Stimulated activated CD4-positive, alpha-beta T cell treated with anti-CD3 and anti-CD28 coated beads, Interleukin-15, amount 100 ng/mL, for 48 hours (primary cell): ENCODE measurements at places on chromosomes 16 and 17.

DNA sequence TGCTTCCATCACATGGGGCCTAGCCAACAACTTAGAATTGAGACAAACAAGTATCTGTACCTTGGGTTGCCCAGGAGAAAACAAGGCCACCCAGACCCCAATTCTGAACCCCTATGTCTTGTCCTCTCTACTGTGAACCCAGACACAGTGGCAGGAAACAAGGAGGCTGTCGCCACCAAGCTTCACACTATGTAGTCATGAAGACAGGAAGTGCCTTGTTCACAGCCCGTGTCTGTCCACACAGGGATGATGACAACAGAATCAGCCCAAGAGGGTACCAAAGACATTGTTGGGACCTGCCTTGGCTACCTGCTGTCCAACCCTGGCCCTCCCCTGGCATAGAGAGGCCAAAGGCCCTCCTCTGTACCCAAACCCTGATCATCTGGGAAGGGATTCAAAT is 84.8 kb downstream of the CDYL2 start:
- DNase-seq = no peak

- DNase-seq = peak; percentile 60
Measured at GRCh38 chr17:17186051-17186450, 20.1 kb downstream of the PLD6 start.

- no peak for DNase-seq
Measured at GRCh38 chr17:40075201-40075941, 12.6 kb downstream of the THRA start.

DNA sequence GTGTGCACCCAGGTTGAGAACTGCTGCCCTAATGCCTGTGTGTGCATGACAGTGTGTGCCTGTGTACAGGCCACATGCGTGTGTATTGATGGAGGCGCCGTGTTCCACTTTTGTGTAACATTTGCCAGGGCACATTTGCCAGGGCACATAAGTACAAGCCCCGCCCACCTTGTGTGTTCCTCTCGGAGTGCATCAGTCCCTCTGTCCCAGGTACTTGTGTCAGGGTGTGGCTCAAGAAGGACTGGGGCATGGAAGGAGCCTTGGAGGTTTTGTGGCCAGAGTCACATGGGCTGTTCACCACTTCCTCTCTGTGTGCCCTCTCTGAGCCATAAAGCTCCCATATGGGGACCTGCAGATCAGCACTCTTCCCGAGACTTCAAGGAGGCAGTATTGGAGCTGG is 73.9 kb downstream of the MRM1 start:
- no peak for DNase-seq

DNA sequence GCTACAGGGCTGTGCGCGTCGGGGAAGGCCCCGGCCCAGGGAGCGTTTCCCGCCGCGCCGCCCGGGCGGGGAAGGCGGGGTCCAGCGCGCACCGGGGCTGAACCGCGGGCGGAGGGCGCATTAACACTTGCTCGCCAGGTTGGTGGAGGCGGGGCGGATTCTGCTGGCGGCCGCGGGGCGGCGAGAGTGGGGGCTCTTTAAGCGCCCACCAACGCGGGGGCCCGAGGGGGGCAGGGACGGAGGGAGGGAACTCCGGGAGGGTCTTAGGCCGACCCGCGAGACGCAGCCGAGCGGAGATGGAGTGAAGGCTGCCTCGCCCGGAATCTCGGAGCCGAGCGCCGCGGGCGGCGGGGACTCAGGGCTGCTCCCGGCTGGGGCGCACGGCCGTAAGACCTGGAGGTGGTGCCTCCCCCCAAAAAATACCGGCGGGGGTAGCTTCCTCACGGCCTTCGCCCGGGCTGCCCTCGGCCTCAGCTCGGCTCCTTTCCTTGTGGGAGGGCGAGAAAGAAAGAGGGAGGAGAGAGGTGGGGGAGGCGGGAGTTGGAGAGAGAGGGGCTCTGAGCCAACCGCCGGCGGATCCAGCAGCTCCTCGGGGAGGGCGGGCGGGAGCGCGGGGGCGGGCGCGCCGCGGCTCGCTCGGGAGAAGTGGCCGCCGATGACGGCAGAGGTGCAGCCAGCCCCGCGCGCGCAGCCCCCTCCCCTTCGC is 415 bp upstream of the FOXF1 start:
- DNase-seq = no peak

DNA sequence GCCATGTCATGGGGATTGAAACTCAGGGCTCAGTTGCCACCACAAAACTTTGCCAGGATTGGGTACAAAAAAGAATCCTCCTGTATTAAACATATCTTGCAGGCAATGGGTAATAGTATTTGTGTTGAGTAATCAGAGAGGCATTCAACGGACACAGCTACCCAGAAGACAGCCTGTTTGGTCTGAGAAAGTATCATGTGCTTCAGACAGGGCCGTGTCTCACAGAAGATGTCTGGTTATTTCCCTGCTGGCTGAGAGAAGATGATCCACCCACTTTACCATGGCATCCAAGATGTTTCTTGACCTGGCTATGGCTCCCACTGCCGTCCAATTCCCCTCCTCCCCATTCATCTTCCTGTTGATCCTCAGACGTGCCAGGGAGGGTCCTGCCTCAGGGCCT is 304.3 kb upstream of the XYLT1 start:
- no peak for DNase-seq

GRCh38 chr16:84561291-84561690 is 56.6 kb downstream of the COTL1 start:
- no peak for DNase-seq

DNA sequence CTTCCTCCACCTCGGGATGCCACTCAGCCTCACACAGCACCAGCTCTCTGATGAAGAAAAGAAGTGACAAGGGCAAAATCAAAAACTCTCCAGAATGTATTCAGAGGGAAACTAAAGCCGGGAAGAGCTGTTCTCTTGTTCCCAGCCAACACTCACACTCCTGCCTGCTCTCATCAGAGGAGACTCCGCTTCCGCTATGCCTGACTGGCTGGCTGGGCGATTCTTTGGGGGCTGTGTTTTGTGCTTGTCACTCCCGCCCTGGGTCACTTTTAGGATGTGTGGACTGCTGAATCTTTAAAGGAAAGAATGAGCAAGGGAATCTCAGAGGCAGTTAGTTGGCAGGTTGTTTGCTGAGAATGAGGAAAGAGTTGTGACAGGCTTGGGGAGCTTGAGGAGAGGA is 54.6 kb upstream of the TBX2 start:
- DNase-seq = no peak

DNA sequence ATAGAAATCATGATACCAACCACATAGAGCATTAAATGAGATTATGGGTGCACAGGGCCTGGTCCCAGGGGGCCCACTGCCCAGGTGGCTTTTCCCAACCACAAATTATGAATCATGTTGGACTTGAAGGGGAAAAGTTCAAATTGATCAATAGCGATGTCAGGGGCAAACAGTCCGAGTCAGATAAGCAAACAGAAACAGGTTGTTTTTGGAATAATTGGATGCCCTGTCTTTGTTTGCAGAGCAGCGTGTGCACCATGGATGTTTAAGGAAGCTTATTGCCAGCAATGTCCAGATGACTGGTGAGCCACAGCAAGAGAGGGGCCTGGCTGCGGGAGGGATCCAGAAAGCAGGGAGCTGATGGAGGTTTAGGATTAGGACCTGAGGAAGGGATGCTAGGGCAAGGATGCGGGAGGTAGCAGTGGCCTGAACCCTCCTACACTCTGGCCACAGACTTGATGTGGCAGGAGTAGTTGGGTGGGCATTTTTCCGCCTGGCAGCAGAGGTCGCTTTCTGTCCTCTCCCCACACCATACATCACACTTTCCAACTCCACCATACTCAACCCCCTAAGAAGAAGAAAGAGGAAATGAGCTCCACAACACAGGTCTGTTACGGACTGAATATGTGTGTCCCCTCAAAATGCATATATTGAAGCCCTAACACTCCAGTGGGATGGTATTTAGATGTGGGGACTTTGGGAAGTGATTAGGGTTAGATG is 266.4 kb upstream of the RPL38 start:
- DNase-seq = no peak

GRCh38 chr17:41343029-41343428 is 7.6 kb downstream of the KRT33A start:
- no peak for DNase-seq

DNA sequence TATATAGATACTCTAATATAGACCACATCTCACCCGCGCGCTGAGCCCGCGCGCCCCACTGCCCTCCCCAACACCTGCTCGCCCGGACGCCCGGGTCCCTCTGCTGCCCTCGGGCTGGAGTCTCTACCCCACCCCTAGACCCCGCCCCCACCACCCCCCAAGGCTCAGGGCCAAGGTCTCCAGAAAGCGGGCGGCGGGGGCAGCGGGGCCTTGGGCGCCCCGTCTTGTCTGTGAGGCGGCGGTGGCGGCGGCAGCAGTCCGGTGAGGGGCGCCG is 2.6 kb downstream of the HES7 start:
- DNase-seq = no peak

GRCh38 chr17:38970804-38971203 is 3.6 kb upstream of the FBXO47 start:
- no peak for DNase-seq

- DNase-seq = no peak
Measured at GRCh38 chr17:68972119-68972704, 17.0 kb upstream of the ABCA8 start.

DNA sequence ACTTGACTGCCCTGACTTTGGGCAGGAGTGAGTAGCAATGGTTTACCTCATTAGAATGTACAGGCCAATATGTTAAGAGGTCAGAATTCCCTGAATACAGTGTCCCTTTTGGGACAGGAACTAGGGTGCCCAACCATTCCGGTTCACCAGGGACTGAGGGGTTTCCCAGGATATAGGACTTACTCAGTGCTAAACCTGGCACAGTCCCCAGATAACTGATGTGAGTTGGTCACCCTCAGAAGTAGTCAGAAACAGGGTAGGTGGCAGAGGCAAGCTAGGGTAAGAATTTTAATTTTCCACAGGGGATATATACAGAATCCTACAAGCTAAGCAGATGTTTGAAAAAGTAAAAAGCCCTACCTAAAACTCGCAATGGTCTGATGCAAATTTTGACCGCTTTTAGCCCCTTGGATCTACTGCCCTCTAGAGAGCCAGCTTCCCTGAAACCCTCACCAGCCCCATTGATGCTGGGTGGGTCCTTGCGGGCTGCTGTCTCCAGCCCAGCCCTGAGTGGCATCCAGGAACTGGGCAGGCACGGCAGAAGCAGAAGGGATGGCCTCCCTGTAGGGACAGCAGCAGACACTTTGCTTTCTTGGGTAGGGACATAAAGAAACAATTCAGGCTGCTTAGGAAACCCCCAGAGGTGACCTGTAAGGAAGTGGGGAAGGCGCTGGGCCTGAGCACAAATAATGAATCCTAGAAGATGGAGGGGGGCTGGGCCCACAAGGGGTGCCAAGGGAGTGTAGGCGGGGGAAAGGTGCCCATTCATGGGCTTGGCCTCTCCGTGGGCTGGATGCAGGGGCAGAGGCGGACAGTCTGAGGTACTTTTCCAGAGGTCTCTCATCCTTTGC is 434.8 kb downstream of the SLC39A11 start:
- DNase-seq = no peak

DNA sequence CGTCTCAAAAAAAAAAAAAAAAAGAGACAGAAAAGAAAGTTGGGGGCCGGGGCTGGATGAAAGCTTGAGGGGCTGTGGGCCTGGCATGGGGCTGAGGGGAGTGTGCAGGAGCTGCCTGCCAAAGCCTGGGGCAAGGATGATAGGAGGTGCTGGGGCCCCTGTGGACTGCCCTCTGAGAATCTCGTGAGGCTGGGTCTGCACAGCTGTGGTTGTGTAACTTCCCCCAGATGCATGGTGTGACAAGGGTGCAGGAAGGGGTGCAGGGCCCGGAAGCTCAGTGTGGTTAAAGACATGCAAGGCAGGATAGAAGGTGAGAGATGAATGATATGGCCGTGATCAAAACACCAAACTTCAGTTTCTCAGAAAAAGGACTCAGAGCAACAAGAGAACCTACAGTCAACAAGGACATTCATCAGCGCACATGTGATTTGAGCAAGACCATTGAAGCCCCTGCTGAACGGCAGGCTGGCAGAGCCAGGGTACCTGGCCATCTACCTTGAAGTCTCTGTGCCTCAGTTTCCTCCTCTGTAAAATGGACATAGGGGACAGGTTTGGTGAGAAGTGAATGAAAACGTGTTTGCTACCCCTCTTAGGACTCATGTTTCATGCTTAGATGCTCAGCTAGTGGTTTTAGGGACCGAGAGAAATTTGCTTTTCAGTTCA is 9.6 kb downstream of the IL32 start:
- peak; percentile 77 for DNase-seq

GRCh38 chr17:42092939-42093338 is 5.3 kb downstream of the ZNF385C start:
- DNase-seq = no peak

- no peak for DNase-seq
Measured at GRCh38 chr16:15057681-15058417, 2.0 kb upstream of the NTAN1 start.

- DNase-seq = no peak
Measured at GRCh38 chr16:89478576-89479221, 11.7 kb downstream of the ANKRD11 start.
